ENCODE measurements at places on chromosomes 13 and 19. TPM values are rescaled to one million over a fixed set of nuclear protein-coding genes. Genes with fewer than 3 reads are reported as not detected.
A peak's percentile ranks its signal among the peaks of the same experiment; 100 is the strongest.

DNA sequence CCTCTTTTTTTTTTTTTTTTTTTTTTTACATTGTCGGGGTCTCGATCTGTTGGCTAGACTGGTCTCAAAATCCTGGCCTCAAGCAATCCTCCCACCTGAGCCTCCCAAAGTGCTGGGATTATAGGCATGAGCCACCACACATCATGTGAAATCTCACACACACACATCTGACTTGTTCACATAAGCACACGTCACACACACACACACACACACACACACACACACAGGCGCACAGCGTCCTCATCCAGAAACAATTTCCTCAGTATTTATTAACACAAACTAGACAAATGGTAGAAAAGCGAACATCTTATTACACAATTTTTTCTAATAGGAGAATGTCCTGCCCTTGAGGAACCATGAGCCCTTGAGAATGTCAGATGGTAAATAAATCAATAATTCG is 5.1 kb upstream of the SYCN start:
- no peak for ATAC-seq

GRCh38 chr19:49605605-49606004 is 14.6 kb downstream of the PRR12 start:
- no peak for ATAC-seq

GRCh38 chr13:112928020-112928971 is 40.7 kb upstream of the MCF2L start:
- ATAC-seq, result no peak

GRCh38 chr13:46487748-46488147 is 65.2 kb upstream of the LRCH1 start:
- ATAC-seq, result no peak

GRCh38 chr13:36880961-36881360 is 39.1 kb downstream of the SMAD9 start:
- ATAC-seq, result no peak

GRCh38 chr19:48418317-48419064 is 25.0 kb downstream of the GRIN2D start:
- ATAC-seq, result peak; percentile 39

DNA sequence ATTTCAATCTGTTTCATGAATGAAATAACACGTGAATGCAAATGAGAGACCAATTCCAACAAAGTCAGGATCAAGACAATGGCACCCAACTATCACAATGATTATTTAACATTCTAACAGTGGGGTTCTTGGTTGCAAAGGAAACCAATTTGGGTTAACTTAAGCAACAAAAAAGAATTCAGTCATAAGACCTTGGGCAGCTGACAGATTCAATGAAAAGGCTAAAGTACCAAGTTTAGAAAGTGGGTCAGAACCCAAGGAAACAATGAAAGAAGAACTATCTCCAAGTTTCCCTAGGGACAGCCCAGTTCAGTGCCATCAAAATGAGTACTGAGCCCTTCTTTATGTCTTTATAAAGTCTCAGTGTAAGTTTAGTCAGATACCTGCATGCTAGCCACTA is 17.5 kb upstream of the SIGLEC14 start:
- no peak for ATAC-seq

DNA sequence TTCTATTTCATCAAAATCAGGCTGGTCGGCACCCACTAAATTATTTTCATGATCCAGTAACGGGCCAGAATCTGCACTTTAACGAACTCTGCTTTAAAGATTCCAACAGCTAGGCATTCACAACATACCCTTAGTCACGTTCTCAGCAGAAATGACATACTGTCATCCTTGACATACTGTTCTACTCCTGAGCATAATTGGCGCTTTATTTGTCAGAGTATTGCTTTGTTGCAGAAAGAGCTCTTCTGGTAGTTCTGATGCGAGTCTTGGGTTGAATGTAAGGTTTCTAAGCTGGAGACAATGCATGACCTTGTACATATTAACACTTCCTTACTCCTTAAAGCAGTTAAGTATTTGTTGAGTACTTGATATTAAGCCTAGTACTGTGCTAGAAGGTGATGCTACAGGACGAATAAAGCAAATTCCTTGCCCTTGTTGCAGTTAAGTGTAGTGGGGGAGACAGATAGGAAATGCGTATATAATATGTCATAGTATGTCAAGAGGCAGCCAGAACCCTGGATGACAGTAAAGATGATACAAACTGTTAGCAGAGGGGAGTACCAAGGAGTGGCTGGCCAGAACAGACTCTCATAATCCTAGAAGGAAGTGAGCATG is 32.2 kb downstream of the FRY start:
- peak; percentile 25 for ATAC-seq

- ATAC-seq, result no peak
Observed at GRCh38 chr13:67619995-67620380, 389.9 kb upstream of the PCDH9 start.

DNA sequence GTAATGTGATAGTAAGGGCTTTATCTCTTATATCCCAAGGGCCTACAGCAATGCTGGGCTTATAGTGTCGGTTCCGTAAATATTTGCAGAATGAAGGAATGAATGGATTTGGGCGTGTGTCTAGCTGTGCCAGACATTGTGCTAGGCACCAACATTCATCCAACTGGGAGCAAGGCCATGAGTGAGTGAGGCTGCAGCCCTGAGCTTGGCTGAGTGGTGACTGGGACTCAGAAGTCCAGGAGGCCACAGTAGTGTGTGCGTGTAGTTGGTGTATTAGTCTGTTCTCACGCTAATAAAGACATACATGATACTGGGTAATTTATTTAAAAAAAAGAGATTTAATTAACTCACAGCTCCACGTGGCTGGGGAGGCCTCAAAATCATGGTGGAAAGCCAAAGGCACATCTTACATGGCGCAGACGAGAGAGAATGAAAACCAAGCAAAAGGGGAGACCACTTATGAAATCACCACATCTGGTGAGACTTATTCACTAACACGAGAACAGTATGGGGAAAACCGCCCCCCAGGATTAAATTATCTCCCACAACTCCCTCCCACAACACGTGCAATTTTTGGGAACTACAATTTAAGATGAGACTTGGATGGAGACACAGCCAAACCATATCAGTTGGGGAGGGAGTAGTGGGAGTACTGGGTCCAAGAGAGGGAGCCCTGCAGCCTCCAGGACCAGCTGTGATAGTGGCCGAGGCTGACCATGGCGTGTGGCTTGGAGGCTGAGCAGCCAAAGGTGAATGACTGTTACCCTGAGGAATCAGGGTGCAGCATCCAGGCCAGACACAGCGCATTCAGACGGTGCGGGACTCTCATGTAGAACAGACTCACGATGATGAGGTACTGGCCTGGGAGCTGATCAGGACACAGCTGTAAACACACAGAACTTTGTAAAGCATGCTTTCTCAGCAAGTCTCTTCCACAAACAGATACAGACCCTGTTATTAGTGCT is 104.6 kb downstream of the TEX26 start:
- no peak for ATAC-seq

- no peak for ATAC-seq
Observed at GRCh38 chr19:6236310-6237291, 43.2 kb downstream of the MLLT1 start.

DNA sequence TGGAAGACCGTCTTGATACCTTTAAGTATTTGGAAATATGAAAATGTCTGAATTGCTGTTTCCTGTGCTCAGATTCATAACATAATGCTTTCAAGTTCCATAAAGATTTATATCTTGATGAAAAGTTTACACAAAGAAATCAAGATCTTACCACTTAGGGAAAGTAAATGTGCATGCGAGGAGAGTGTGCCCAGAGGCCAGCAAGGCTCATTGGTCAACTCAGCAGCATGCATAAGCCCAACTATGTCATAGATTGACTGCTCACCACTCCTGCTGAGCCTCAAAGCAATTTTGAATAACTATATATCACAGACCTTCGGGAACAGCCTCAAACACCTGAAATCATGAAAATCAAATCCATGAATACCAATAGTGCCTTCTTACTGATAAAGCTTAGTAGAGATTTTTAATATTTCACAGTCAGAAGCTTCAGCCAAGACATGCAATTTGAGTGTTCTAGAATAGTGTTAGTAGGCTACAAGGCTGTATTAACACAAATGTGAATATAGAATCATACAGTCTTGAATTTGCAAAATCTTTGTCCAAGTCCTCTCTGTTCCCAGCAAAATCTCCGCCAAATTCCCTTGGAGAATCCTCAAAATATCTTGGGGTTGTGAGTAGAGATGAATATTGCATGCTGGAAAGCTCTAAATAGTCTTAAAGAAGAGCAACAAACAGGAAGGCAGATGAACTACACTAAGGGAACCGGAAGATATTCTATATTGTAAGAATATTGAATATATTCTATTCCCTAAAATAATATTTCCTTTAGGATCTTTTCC is 124.1 kb downstream of the DCLK1 start:
- ATAC-seq, result peak; percentile 65

DNA sequence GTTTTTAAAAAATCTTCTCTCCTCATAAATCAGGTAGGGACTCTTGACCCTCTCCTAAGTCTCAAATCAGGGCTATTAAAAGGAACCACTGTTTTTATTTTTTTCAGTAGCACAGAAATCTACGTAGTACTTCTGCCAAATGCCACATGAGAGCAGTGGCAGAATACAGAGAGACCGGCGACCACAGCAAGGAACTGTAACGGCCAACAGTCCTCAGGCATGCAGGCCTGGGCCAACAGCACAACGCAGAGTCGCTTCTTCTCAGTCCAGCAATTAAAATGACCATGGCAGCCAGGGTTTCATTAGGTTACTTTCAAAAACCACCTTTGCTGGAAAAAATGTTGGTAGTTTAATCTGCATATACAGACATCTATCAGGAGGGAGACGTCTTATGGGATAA is 34.2 kb downstream of the ANKRD10 start:
- ATAC-seq, result no peak

GRCh38 chr19:7871437-7872305 is 2.5 kb downstream of the PRR36 start:
- peak; percentile 31 for ATAC-seq

The CRX gene
- 0.76 TPM for total RNA-seq

The MFSD12 gene
- 21.9 TPM for total RNA-seq

The C1QTNF9B gene
- total RNA-seq, result 0.59 TPM

The SIGLEC14 gene
- 0.24 TPM for total RNA-seq

The EXOC3L2 gene
- total RNA-seq, result 0.89 TPM

The SYT3 gene
- 12.5 TPM for total RNA-seq

The ELANE gene
- total RNA-seq, result not detected

The ACTMAP gene
- 3.2 TPM for total RNA-seq

The CERS1 gene
- 2.4 TPM for total RNA-seq

The NANOS2 gene
- total RNA-seq, result not detected

The DLEU7 gene
- 3.1 TPM for total RNA-seq
